GM12878 (cell line): ENCODE measurements at places on chromosomes 4 and X. TPM values are rescaled to one million over a fixed set of nuclear protein-coding genes. Genes with fewer than 3 reads are reported as not detected.

The TENM3 gene
- total RNA-seq: 0.26 and 0.35 TPM in 2 replicates

The HHIP gene
- total RNA-seq: 0.11 and 0.38 TPM in 2 replicates

The BEX2 gene
- total RNA-seq: 0.56 and 0.80 TPM in 2 replicates

The FGFBP1 gene
- not detected in 2 replicates for total RNA-seq

The MGARP gene
- not detected in 2 replicates for total RNA-seq

The GRIA3 gene
- total RNA-seq: 0.51 and 2.1 TPM in 2 replicates

The IQCM gene
- total RNA-seq: not detected in 2 replicates

The PRR32 gene
- total RNA-seq: not detected in 2 replicates

The MAGEA10 gene
- not detected in 2 replicates for total RNA-seq

- H3K36me3 ChIP-seq: no peaks in the 10 kb centered on the region
- no peak overlapping the region for H3K4me3 ChIP-seq
- H3K27me3 ChIP-seq: no peaks in the 10 kb centered on the region
- H3K4me1 ChIP-seq: no peaks in the 10 kb centered on the region
- DNase-seq: no peak
Measured at GRCh38 chr4:16508968-16509367, 282.7 kb upstream of the TAPT1 start.

DNA sequence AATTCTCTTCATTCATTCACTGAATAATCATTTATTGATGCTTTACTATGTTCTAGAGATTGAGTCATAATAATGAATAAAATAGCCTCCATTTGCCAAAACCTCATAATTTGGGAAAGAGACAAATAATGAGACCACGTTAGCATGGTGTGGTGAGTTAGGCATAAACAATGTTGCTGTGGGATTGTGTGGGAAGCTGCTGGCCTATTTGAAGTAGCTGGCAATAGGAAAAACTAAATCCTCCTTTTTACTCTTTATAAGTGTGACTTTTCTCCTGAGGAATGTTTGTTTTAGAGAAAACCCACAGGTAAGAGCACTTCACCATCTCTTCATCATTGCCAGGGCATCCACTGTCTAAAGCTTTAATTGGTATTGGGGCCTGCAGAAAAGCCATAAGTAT is 95.3 kb downstream of the AREG start:
- H3K4me1 ChIP-seq: no peaks in the 10 kb centered on the region
- no peak for DNase-seq
- no peak overlapping the region for H3K4me3 ChIP-seq
- no peak overlapping the region for H3K27ac ChIP-seq

DNA sequence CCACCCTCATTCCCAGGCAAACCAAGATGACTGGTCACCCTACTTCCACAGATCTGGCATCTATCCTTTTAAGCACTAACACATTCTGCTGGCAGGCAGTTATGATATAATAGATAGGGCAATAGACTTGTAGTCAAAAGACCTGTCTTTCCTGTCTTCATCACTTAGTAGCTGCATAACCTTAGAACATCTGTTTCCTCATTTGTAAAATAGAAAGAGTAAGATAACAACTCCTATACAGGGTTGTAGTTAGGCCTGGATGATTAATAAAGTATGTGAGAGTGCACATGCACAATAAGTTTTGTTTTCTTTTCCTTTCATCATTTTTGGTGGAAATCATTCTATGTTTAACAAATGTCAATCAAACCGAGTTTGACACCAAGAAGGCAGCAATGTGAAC is 72.1 kb downstream of the GPR82 start:
- H3K27ac ChIP-seq: no peak overlapping the region
- H3K4me3 ChIP-seq: no peak overlapping the region
- DNase-seq: no peak
- H3K36me3 ChIP-seq: no peaks in the 10 kb centered on the region

GRCh38 chrX:107787827-107788226 is 10.3 kb downstream of the NCBP2L start:
- no peak overlapping the region for H3K4me3 ChIP-seq
- no peak overlapping the region for H3K27ac ChIP-seq
- H3K36me3 ChIP-seq: no peaks in the 10 kb centered on the region
- DNase-seq: no peak
- H3K4me1 ChIP-seq: no peaks in the 10 kb centered on the region

- DNase-seq: no peak
- H3K36me3 ChIP-seq: no peaks in the 10 kb centered on the region
- H3K27me3 ChIP-seq: no peaks in the 10 kb centered on the region
- no peaks in the 10 kb centered on the region for H3K4me1 ChIP-seq
Measured at GRCh38 chr4:5204781-5205180, 153.5 kb downstream of the STK32B start.

DNA sequence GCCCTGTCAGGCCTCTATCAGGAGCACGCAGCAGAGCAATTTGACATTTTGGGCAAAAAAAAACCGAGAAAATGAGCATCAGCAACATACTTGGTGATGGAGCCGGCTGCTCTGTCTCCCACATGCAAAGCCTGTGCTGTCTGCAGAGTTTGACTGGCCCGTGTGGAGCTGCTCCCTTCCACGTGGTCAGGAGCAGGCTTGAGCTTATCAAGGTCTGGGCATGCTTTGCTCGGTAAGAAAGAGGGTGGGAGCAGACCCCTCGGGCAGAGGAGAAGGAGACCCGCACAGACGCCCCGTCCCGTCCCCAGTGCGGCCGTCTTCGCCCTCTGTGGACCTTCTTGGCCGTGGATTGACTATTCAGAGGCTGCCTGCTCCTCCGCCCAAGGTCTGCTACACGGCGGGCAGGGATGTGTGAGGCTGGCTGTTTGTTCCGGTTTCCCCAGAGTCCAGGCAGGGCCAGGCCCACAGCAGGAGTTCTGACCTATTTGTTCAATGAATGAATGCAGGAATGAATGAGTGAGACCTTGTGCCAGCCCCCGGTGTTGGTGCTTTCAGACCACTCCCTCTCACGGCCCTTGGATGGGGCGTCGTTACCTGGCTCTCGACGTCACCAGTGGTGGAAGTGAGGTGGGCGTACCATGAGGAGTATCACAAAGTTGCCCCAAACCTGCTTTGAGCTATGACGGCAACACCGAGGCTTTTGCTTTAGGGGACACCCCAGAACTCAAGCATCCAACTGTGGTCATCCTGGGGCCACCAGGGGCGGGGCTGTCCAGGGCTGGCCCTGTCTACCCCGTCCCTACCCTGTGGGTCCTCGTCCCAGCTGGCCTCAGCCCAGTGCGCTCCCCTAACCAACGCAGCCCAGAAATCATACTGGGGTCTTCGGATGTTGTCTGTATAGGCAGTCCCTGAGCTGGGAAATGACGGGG is 54.7 kb upstream of the ADRA2C start:
- no peaks in the 10 kb centered on the region for H3K36me3 ChIP-seq
- H3K4me3 ChIP-seq: no peak overlapping the region
- no peaks in the 10 kb centered on the region for H3K27me3 ChIP-seq

- H3K27me3 ChIP-seq: no peaks in the 10 kb centered on the region
- no peak for DNase-seq
- H3K4me3 ChIP-seq: no peak overlapping the region
- H3K4me1 ChIP-seq: no peaks in the 10 kb centered on the region
- peaks cover 6% of the 10 kb centered on the region; the same call in 1 of the 2 replicates for H3K36me3 ChIP-seq
Measured at GRCh38 chr4:168995537-168996295, 14.3 kb downstream of the CBR4 start.

GRCh38 chrX:2829469-2830246 is 928 bp downstream of the GYG2 start:
- H3K36me3 ChIP-seq: no peaks in the 10 kb centered on the region
- no peak overlapping the region for H3K4me3 ChIP-seq
- no peaks in the 10 kb centered on the region for H3K4me1 ChIP-seq

DNA sequence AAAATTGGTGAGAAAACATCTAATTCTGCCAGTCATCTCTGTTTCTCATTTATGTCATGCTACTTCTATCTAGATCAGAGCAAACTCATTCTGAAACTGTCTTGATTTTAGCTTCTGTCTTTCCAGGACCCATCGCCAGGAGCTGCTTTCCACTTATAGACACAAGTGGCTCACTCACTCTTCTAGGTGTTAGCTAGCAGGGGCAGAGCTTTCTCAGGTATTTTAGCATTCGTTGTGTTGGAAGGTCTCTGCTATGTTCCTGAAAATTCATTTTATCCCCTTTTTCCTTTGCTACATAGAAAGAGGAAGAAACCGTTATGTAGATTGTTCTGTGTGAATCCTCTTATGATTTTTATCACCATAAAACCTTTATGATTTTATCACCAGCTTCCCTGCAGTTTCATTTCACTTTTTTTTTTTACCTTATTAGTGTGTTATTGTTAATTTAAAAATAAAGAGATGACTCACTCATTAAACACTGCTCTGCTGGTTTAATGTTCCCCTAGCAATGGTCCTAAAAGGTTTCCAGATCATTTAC is 246.6 kb upstream of the AADAT start:
- peaks cover 5% of the 10 kb centered on the region; the same call in 1 of the 2 replicates for H3K4me1 ChIP-seq
- no peaks in the 10 kb centered on the region for H3K27me3 ChIP-seq
- peak; percentile 64 for DNase-seq
- H3K4me3 ChIP-seq: no peak overlapping the region
- H3K36me3 ChIP-seq: no peaks in the 10 kb centered on the region
- peak overlapping the region; percentile 34; the same call in 1 of the 2 replicates for H3K27ac ChIP-seq

DNA sequence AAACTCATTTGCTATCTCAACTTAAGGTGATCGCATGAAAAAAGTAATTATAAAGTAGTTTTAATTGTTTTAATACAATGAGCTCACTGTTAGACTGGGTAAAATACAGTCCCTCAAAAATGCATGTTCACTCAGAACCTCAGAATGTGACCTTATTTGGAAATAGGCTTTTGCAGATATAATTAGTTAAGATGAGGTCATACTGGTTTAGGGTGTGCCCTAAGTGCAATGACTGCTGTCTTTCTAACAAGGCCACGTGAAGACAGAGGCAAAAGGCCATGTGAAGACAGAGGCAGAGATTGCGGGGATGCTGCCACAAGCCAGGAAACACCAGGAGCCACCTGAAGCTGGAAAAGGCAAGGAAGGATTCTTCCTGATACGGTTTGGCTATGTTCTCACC is 262.1 kb downstream of the NKX6-1 start:
- no peak overlapping the region for H3K27ac ChIP-seq

DNA sequence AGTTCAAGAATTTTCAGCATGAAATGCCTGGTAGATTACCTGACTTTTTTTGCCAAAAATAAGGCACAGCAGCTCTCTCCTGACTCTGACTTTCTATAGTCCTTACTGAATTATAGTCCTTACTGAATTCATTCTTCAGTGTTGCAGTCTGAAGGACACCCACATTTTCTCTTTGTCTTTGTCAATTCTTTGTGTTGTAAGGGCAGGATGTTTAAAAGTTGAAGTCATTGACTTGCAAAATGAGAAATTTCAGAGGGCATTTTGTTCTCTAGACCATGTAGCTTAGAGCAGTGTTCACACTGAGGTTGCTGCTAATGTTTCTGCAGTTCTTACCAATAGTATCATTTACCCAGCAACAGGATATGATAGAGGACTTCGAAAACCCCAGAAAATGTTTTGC is 168.0 kb downstream of the SOWAHB start:
- H3K36me3 ChIP-seq: no peaks in the 10 kb centered on the region
- no peaks in the 10 kb centered on the region; the same call in 1 of the 2 replicates for H3K4me1 ChIP-seq
- H3K27ac ChIP-seq: no peak overlapping the region
- 0 out of 2 replicates have a peak, but pooled peaks cover 2% of the 10 kb centered on the region for H3K27me3 ChIP-seq
- H3K4me3 ChIP-seq: no peak overlapping the region
- DNase-seq: no peak

DNA sequence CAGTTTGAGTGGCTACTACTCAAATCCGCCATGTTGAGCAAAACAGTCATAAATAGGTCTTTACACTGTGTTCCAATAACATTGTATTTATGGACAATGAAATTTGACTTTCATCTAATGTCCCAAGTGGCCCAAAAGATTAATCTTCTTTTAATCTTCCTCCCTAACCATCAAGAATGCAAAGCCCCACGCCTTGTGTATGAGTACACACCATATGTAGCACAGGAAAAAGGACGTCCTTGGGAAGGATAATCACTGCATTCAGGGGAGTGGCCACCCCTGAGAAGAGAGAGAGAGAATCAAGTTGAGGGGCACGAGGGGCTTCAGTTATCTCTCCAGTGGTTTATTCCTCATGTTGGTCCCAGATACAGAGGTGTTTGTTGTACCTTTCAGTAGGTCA is 33.1 kb downstream of the RBM47 start:
- H3K27ac ChIP-seq: no peak overlapping the region
- H3K4me1 ChIP-seq: no peaks in the 10 kb centered on the region; the same call in 1 of the 2 replicates
- no peaks in the 10 kb centered on the region for H3K27me3 ChIP-seq
- H3K36me3 ChIP-seq: peaks cover 25% of the 10 kb centered on the region
- DNase-seq: no peak
- no peak overlapping the region for H3K4me3 ChIP-seq

DNA sequence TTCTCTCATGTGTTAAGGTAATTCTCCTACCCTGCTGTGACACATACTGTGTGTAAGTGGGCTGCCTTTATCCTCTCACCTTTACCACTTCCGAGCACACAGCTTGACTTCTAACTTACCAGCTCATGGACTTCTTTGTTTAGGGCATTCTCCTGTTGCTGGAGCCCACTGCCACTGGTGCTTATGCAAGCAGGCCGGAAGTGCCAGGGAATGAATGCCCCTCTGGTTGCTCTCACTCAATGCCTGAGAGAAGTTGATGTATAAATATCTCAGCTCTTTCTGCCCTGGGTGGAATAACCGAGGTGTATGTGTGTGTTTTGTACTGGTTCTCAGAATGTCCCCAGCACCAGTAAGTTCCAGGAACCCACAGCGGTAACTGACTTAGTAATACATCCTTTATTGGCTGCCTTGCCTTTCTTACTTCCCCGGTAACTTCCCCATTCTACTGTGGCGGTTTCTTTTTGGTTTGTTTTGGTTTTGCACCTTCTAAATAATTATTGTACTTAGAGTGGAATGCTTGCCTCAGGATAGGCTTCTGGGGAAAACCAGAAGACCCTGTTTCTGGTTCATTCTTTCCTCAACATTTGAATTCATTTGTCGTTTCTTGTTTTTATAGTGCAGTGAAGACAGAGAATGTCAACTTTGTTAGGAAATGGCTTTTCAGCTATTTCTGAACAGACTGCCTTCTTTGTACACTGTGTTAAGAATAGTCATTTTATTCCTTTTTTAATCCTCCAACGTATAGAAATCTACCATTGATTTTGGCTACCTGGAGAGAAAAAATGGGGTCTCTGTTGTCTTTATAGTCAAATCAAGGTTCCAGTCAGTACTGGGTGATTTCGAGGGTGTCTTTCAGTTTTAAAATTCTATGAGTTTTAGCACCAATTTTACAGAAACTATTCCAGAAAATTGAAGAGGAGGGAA is 45.4 kb downstream of the CXorf58 start:
- H3K27ac ChIP-seq: peak overlapping the region; percentile 59
- DNase-seq: peak; percentile 21
- H3K27me3 ChIP-seq: no peaks in the 10 kb centered on the region
- peak overlapping the region; percentile 13; the same call in 1 of the 2 replicates for H3K4me3 ChIP-seq
- no peaks in the 10 kb centered on the region for H3K36me3 ChIP-seq

DNA sequence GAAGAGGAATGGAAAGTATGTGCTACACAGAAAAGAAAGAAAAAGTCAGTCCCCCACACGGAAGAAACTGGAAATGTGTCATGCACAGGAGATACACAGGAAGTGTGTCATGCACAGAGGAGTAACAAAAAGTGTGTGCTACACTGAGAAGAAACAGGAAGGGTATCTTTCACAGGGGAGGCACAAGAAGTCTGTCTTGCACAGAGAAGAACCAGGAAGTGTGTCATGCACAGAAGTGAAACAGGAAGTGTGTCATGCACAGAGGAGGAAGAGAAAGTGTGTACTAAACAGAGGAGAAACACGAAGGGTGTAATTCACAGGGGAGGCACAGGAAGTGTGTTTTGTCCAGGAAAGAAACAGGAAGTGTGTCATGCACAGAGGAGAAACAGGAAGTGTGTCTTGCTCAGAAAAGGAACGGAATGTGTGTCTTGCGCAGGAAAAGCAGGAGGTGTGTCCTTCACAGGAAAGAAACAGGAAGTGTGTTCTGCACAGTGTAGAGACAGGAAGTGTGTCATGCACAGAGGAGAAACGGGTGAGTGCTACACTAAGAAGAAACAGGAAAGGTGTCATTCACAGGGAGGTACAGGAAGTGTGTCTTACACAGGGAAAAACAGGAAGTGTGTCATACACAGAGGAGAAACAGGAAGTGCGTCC is 527.2 kb upstream of the PRKX start:
- H3K36me3 ChIP-seq: no peaks in the 10 kb centered on the region
- H3K27ac ChIP-seq: no peak overlapping the region
- H3K27me3 ChIP-seq: no peaks in the 10 kb centered on the region
- H3K4me1 ChIP-seq: no peaks in the 10 kb centered on the region
